ENCODE measurements at places on chromosomes 5 and 9.
A peak's percentile ranks its signal among the peaks of the same experiment; 100 is the strongest.

- DNase-seq = no peak
These were observed 18.0 kb upstream of the NR4A3 start for GRCh38 chr9:99803694-99804093.

DNA sequence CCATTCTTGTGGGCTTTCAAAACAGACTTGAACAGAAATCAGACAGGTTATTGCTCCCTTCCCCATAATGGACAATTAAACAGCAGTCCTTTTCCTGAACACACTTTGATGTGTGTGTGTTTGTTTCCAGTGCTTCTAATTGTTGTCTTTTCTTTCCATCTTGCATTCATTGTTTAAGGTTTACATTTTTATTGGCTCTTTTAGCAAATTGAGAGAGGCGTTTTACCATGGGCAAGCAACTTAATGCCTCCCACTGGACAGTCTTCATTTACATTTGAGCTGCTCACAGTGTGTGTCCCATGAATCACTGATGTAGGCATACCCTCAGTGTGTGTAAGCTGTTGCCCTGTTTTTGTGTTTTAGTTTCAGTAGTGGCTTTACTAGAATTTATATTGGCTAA lies 25.0 kb downstream of the WDR36 start:
- no peak for DNase-seq

DNA sequence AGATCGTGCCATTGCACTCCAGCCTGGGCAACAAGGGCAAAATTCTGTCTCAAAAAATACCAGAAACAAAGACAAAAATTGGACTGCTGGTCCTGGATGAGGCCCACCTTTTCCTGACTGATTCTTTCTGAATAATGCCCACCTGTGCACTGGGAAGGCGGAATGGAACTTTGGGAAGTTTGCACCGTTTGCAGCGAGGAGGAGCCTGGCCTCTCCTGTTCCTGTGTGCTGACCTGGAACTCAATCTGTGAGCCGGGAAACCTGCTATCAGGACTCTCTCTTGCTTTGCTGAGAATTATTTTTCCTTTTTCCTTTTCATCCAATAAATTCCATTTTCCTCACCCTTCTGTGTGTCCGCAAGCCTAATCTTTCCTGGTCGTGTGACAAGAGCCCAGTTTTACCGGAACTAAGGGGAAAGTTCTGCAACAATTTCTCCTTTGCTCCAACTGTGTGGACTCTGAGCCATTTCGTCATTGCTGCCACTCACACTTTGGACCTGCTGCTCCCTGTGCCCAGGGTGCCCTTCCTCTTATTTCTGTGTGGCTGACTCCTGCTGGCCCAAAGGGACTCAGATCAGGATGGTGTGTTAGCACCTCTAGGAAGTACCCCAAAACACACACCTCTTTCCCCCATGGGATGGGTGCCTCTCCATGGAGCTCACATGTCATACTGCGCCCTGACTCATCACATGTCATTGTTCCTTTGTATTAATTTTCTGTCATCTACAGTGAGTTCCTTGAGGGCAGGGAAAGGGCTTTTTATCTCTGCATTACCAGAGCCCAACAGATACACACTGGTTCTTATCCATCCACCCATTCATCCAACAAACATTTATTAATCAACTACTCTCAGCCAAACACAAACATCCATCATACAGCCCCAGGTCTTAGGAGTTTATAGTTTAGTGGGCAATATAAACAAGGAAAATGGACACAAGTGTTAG lies 4.7 kb upstream of the GLRX start:
- no peak for DNase-seq

- DNase-seq = peak; percentile 88
These were observed 193.2 kb downstream of the MAPKAP1 start for GRCh38 chr9:125513668-125514413.

DNA sequence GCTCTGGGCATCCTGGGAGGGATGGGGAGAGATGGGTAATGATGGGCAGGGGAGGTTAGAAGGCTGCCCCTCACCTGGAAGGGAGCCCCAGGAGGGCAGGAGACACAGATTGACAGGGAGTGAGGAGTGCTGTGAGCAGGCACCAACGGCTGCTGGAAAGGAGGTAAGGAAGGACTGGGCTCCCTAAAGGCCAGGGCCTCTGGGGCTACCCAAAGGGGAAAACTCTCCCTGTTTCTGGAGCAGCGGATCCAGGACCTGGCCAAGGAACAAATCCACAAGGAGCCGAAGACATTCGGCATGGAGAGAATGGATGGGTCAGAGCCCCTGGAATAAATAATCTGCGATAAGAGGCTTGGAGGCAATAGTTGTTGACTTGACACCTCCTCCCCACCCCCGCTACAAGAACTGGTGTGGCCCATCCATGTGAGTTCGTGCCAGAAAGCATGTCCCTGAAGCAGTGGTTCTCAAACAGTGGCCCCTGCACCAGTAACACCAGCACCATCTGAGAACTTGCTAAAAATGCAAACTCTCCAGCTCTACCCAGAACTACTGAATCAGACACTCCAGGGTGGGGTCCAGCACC lies 208.3 kb downstream of the GABBR2 start:
- DNase-seq = no peak

DNA sequence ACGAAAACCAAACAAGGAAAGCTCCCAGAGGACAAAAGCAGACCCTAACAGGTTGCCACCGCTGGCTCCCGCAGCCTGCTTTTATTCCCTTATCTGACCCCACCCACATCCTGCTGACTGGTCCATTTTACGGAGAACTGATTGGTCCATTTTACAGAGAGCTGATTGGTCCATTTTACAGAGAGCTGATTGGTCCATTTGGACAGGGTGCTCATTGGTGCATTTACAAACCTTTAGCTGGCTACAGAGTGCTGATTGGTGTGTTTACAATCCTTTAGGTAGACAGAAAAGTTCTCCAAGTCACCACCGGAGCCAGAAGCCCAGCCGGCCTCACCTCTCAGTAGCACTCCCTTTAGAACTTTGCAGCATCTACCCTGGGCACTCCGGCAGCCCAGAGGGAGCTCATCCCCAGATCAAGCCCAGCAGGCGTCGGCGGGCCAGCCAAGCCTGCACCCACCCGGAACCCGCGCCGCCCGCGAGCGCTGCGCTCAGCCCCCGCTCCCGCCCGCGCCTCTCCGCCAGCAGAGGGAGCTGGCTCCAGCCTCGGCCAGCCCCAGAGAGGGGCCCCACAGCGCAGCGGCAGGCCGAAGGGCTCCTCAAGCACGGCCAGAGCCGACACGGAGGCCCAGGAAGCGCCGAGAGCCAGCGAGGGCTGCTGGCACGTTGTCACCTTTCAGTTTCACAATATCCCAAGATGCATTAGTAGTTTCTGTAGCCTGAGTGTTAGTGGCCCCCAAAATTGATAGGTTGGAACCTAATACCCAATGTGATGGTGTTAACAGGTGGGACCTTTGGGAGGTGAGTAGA lies 35.3 kb upstream of the CLPTM1L start:
- DNase-seq = peak; percentile 28

- DNase-seq = no peak
These were observed 4.5 kb downstream of the ABCA2 start for GRCh38 chr9:137023583-137023991.

DNA sequence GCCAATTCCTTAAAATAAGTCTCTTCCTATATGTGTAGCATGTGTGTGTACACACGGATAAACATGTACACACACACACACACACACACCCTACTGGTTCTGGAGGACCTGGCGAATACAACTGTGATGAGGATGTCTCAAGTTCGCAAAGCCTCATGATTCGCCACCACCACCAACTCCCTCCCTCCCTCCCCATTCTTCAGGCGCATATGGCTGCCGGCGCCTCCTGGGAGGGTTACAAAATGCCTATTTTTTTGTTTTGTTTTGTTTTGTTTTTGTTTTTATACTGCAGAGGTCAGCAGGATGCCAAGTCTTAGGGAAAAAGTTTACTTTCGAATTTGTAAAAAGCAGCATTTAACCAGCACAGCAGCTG lies 88.0 kb downstream of the DAP start:
- DNase-seq = no peak

- DNase-seq = no peak
These were observed 5.8 kb upstream of the CRHBP start for GRCh38 chr5:76947082-76947503.

- DNase-seq = peak; percentile 73
These were observed 72.3 kb upstream of the NIPAL4 start for GRCh38 chr5:157387683-157388093.

DNA sequence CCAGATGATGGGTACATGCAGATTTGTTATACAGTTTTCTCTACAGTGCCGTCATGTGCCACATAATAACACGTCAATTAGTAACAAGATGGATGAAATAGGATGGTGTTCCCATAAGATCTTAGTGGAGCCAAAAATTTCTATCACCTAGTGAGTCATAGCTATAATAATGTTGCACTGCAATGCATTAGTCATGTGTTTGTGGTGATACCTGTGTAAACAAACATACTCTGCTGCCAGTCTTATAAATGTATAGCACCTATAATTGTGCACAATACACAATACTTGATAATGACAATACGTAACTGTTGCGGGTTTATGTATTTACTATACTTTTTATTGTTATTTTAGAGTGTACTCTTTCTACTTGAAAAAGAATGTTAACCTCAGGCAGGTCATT lies 865.4 kb downstream of the MAT2B start:
- no peak for DNase-seq

- no peak for DNase-seq
These were observed 19.6 kb upstream of the TNFAIP8 start for GRCh38 chr5:119336262-119336661.

DNA sequence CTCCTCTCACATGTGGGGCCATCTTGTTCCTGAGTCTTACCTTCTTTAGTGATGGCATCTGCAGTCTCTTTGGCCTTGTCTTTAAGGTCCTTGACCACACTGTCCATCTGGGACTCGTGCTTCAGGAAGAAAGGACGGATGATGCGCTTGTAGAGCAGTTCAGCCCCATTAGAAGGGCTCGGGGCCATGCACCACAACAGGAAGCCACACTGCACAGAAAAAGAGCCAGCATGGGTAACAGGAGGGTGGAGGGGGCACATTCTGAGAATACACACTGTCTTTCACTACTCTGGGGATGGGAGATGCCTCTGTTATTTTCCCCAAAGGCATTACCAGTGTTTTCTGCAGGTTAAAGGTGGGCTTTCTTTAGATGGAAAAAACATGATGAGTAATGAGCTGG lies 25.9 kb downstream of the SRP19 start:
- no peak for DNase-seq

DNA sequence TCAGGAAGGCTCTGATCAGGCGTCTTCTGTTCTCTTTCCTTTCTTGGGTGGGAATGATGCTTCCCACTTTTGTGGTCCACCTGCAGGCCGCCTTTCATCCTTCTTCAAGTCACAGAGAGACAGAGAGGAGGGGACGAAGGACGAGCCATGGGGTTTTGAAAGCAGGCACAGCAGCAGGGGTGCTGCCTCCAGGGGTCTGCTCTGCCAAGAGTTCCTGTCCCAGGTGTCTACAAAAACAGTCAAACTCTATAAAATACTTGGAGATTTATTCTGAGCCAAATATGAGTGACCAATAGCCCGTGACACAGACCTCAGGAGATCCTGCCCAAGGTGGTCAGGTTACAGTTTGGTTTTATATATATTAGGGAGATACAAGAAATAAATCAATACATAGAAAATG lies 34.5 kb upstream of the LCP2 start:
- no peak for DNase-seq

- DNase-seq = peak; percentile 60
These were observed 4.0 kb upstream of the ANKRD33B start for GRCh38 chr5:10559871-10560270.

- DNase-seq = no peak
These were observed 68.4 kb downstream of the NRG2 start for GRCh38 chr5:139974661-139975060.

- DNase-seq = no peak
These were observed 130.1 kb upstream of the FST start for GRCh38 chr5:53350368-53350767.

GRCh38 chr5:171116719-171117118 lies 192.3 kb upstream of the TLX3 start:
- DNase-seq = no peak

- no peak for DNase-seq
These were observed 680 bp upstream of the RFK start for GRCh38 chr9:76394960-76395252.

DNA sequence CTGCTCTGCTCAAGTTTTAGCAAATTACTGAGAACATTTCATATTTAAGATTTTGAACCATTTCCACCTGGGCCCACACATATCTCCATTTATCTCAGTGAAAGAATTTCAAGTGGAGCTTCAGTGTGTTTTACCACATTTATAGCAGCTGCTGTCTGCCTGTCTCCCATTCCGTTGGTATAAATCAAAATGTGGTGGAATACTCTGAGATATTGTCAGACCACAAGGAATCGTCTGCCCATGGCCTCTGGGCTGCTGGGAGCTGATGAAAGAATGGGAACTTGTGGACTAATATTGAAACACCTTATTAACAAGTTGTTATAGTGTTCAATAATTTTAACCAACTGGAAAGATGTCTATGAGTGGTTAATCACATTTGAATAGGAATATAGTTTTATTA lies 33.3 kb downstream of the MAST4 start:
- no peak for DNase-seq

DNA sequence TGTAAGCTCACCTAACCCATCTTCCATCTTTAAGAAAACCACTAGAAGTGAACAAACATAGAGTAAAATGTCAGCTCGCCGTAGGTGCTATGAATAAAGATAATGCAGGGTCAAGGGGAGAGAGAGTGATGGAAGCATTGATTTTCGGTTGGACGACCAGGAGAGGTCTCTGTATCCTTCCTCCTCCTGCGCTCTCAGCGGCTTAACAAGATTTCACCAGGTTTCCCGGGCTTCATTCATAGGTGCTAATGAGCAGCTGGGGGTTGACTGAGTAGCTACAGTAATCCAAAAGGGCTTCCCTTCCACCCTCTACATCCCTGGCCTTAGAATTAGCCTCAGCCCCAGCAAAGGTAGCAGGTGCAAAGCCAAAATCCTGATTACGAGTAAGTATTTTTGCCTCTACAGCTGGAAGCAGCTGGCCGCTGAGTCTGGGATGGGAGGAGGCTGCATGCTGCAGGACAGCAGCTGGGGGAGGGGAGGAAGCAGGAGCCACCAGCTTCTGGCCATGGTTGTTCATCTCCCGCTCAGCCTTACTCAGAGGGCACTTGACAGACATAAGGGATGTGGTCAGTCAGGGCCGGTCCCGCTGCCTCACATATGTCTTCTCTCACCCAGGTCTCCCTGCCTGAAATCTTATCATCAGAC lies 112.0 kb upstream of the IL12B start:
- no peak for DNase-seq

GRCh38 chr9:27497883-27498417 lies 26.1 kb upstream of the IFNK start:
- DNase-seq = no peak

DNA sequence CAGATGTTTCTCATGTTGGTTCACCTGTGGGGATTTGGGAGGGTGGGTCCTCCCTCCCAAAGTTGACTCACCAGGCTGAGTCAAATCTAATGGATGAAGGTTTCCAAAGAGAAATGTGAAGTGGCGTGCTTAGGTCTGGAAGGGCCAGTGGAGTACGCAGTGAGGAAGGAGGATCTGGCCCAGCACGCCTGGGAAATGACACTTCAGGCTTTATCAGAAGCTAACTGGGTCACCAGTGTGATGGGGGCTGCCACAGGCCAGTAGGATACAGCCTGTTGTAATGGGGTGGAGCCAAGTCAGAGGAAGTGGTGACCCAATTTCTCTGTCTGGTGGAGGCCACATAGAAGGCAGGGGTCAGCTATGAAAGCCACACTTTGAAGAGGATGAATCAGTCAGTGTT lies 18.0 kb downstream of the POLR1E start:
- peak; percentile 83 for DNase-seq
